ENCODE measurements at places on chromosomes 2 and 18.

DNA sequence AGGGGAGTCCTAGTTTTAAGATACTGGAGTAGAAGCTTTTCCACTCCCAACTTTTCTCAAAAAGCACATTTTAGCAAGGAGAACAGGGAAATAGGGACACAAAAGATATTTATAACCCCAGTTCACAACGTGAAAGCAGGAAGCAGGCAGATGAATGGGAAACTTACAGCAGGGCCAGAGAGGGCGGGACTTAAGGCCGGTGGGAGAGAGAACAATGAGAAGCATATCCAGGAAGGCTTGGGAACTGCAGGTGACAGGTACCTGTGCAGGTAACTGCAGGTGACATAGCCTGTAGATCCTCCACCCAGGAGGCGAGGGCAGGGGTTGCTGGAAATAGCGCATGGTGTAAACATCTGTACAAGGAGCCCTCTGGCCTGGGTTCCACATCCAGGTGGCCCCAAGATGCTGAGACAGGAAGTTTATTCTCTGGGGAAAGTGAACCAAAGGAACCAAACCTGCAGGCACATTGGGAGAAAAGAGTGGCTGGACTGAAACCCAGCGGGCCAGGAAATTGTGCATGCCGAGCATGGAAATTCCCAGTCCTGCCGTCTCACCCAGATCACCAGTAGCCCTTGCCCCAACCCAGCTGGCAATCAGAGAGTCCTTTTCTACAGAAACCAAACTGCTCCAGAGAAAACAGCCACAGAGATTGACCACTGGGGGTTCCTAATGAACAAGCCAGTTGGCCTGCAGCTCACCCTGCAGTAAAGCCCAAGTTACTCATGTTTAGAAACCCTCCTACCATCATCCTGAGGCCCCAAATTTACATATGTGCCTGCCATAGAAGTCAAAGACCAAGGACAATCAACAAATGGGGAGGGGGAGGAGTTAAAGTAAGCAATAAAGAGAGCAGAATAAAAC is 24.3 kb upstream of the COL6A3 start:
- DNase-seq: no peak

GRCh38 chr18:58119819-58120218 is 75.8 kb downstream of the NEDD4L start:
- no peak for DNase-seq

- no peak for DNase-seq
Observed at GRCh38 chr2:129334696-129335410, 644.6 kb upstream of the RAB6C start.

DNA sequence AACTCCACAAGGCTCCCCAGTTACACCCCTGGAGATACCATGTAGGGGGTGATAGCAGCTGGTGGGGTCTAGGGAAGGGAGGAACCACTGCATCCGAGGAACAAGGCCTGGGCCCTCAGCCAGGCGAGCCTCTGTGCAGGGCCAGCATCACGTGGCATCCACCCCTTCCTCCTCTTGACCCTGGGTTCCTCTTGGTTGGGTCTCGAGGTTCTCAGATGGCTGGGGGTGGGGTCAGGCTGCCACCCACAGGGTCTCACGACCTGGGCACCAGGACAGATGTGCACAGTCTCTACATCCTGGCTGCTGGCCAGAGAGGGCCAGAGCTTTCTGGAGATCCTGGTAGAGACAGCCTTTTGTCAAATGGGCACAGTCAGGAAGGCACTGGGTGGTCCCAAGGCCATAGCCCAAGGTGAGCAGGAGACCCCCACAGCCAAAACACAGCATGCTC is 10.4 kb downstream of the HS6ST1 start:
- no peak for DNase-seq

DNA sequence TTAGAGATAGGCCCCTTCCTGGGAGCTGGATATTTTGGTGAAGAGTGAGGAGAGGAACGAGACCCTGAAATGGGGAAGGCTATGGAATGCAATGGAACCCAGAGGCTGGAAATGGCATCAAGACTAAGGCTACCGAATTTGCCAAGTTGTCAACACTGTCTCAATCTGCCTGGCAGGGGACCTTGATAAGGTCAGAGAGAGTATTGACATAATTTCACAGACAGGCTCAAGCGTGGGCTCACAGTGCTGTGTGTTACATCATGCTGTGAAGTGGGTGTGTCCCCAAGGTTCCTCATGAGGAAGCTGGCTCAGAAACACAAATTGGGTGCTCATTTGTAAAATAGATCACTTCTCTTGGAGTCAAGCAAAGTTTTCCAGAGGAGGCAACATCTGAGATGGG is 51.8 kb upstream of the CYRIA start:
- DNase-seq: no peak

DNA sequence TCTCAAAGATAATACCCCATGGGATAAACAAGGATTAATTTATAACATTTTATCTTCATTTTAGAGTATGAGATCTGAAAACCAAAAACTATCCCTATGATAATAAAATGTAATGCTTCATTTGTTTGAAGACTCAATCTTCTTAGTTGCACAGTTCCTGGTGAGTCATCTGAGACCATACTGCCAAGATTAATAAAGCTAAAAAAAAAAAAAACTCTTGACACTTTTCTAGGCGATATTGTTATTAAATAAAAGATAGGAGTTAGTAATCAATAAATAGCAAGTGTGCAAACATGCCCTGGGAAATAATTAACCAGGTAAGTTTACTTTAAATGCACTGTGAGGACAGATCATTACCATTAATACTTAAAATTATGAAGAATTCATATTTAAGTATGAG is 83.9 kb downstream of the RPE start:
- DNase-seq: no peak

DNA sequence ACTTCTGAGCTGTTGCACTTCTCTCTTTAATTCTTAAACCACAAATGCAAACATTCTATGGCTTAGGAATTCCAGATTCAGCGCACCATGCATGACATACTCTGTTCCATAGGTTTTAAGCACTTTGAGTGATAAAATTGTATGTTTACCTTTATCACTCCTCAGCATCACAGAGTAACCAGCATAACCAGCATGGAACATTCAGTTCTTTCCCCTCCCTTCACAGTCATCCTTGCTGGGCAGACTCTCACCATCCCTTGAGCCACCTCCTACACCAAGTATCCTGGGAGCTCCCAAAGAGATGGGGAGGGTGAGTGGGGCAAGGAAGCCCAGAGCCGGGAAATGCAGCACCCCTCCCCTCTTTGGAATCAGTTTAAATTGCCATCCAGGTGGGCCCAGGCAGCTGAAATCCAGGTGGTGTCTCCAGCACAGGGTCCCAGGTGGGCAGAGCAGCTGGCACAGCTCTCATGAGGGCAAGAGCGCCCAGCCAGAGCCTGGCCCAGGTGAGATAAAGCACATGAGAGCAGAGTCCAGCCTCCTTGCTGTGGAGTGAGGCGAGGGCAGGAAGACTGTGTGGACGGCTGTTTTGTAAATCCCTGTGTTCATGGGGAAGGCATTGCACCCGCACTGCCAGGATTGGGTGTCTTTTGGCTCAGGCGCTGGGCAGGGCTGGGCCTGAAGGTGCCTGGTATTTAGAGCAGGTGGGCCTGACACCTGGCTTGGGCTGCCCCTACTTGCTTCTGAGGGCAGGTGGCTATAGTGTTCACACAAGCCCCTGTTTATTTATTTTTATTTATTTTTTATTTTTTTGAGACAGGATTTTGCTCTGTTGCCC is 36.8 kb downstream of the LAMA3 start:
- DNase-seq: no peak

DNA sequence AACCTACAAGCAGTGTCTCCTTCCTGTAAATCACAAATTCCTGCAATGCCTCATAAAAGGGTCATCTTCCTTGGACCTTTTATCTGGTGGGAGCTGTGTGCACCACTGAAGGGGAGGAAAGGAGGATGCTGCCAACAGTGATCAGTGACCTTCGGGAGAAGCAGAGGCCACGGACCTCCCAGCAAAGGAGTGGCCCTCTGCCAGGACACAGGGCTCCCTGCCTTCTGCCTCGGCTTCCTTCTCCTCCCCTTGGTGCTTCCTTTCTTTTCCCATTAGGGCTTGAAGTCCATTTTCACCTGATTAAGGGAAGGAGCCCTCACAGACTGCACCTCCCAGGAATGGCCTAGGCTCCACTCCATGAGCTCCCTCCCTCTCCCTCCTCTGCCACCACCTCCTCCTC is 85.3 kb upstream of the ITGA6 start:
- DNase-seq: no peak

DNA sequence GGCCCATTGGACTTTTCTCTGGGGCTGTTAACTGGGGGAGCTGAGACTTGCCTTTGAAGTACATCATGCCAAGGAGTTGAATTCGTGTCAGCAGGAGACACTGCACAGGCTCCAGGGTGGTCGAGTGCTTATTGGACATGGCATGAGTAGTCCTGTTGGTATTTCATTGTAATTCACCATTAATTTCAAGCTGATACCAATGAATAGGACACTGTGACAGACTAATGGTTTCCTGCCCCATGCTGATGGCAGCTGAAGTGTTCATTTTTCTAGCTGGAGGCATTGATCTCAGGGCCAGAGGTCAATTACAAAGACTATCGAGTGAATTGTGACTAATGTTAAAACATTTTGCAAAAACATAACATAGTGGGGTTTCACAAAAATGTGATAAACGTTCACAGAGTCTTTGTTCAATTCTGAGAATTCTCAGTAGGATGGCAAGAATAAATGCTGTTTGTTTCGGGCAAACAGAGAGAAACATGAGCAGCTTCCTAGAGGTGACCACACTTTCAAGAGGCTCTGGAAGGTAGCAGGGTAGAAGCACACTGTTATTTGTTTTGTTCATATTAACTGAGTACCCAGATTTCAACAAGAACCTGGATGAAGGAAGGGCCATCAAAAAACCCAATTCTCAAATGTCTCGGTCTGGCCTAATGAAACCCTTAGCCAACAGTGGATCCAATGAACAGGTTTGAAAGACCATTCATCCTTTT is 90.6 kb upstream of the ARL4C start:
- no peak for DNase-seq

GRCh38 chr2:50602636-50603327 is 429.1 kb downstream of the NRXN1 start:
- no peak for DNase-seq

DNA sequence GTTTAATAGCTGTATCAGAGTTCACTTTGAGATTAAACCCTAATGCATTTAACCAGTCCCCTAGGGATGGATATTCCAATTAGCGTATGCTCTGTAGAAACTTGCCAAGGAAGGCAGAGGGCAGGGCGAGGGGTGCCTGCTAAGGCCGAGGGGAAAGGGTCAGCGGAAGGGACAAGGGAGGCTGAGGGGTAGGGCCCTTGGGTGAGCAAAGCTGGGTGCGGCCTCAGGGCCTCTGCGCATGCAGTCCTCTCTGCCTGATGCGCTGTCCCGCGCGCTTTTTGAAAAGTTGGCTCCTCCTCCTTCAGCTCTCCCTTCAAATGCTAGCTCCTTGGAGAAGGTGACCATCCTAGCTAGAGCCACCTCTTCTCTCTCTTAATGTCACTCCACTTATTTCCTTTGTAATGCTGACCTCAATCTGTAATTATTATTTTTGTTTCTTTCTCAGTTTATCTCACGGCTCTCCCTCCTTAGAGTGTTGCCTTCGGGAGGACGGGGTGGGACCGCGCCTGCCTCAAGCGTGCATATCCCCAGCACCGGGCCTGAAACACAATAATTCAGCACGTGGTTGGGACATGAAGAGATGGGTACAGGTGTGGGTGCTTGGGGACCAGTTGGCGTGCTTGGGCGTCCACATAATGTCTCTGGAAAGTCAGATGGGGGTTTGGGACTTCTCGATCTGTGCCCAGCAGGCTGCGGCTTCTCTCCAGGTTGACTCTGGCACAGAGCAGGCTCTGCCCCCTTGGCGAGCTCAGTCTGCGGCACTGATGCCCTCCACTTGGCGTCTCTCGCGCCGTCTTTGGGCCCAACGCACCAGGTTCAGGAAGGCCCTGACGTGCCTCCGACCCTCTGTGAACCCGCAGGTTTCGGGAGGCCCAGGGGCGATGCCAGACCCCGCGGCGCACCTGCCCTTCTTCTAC is 10.0 kb downstream of the ZAP70 start:
- no peak for DNase-seq

GRCh38 chr2:73611867-73612266 is 30.4 kb downstream of the NAT8 start:
- no peak for DNase-seq
